Naive thymus-derived CD8-positive, alpha-beta T cell (primary cell): ENCODE measurements at places on chromosomes 6 and 20.
A peak's percentile ranks its signal among the peaks of the same experiment; 100 is the strongest.

DNA sequence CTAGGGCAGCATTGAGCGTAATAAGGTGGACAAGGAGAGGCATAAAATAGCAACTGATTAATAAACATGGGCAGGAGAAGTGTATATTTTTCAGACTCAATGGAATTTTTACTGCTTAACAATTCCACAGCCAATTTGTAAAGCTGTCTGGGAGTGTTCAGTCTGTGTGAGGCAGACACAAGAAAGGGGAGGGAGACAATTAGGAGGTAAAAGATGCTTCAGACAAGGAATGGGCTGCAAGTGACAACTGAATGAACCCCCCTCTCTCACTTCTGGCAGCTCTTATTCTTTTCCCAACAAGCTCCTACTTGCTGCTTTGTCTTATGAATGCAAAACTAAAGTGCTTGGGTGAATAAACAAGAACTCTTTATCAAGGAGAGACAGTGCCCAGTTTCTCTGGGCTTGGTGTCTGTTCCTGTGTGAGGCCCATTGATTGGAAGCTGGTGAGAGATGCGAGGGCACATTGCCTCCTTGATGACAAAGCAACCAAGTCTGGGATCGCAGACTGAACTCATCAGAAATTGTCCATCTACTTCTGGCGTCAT is 575.3 kb downstream of the RNF144B start:
- DNase-seq: no peak

- no peak for DNase-seq
Observed at GRCh38 chr6:106056060-106056745, 29.9 kb upstream of the PRDM1 start.

GRCh38 chr6:53984581-53984980 is 126.7 kb upstream of the MLIP start:
- DNase-seq: no peak

DNA sequence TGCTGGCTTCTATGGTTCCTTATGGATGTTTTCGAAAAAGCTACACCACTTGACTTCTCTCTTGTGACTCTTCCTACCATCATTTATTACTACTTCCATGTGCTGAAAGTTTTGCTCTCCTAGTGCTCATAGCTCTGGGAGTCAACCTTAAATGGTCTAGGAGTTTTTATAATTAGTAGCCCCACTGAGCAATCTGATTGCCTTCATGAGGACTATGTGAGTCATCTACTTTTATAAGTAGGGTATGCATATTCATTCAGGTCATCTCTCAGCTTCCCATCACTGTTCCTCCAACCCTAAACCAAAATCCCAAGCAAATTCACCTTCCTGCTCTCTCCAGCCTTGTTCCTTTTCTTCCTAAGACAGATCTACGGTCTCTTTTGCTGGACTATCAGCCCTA is 17.4 kb upstream of the FAXC start:
- DNase-seq: no peak

GRCh38 chr20:62485062-62485700 is 9.4 kb upstream of the GATA5 start:
- no peak for DNase-seq

GRCh38 chr6:84392261-84392660 is 164.8 kb upstream of the CEP162 start:
- no peak for DNase-seq

DNA sequence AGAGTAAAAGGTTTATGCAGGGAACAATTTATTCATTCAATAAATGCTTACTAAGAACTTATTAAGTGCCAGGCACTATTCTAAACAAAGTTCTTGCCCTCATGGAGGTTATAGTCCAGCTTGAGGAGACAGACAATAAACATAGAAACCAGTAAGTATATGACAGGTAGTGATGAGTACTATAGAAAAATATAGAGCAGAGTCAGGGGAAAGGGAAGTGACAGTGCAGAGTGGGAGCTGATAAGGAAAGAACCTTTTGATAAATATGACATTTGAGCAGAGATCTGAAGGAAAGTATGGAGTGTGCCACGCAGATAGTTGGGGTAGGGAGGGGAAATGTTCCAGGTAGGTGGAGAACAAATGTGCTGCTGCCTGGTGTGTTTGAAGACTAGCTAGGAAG is 12.1 kb downstream of the ACSS2 start:
- DNase-seq: no peak

GRCh38 chr6:17432356-17432755 is 39.0 kb downstream of the CAP2 start:
- DNase-seq: no peak

DNA sequence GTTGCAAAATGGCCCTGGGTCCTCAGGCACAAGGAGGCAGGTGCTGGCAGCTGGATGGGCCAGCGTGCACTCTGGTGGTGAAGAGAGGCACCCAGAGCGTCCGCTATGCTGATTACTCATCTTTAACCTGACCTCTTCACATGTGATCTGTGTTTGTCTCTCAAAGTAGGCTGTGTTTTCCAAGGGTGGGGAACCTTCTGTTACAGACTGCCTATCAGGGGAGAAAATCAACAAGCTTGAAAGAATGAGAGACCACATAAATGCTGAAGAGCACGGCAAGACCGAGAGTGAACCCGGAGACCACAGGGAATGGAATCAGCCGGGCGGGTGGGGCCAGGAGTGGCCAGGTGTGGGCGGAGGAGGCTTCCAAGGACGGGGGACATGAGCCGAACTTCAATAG is 16.2 kb downstream of the BNIP5 start:
- DNase-seq: no peak

DNA sequence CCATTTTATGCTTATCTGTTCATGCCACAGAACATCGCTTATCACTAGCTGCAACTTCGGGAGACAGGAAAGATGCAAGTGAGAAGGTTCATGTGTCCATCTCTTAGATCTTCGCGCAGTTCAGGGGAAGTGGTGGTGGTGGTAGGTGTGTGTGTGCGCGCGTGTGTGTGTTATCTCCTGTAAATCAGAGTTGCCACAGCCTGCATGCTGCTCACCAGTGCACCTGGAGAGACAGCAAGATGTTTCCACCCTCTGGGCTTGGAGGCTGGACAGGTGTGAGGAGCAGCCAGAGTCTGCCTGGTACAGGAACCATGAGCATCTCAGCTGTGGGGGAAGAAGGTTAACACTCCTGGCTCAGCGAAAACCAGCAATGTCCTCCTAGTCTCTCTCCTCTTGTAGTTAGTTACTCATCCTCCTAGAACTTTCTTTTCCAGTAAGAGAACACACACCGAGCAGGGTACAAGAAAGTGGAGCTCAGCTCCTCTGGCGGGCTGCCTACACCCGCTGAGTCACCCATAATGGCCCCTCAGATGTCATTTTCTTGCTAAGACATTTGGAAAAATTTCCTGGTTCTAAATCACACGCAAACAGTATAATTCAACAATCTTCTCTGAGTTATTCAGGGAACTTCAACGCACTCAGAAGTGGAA is 5.1 kb upstream of the TUBB1 start:
- DNase-seq: peak; percentile 52

DNA sequence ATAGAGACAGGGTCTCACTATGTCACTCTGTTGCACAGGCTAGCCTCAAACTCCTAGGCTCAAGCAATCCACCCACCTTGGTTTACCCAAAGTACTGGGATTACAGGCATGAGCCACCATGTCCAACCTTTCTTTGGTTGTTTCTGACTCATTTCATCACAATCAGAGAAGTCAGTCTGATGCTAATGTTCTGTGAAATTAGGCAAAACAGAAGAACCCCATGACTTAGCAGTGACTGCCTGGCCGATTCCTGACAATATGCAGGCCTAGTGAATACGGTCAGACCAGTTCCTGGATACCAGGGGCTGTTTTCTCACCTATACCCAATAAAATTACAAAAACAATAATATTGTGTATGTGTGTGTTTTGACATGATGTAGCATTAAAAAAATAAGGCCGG is 58.8 kb upstream of the BTN3A2 start:
- DNase-seq: no peak

- DNase-seq: no peak
Observed at GRCh38 chr20:38402816-38403215, 32.3 kb downstream of the SNHG17 start.

DNA sequence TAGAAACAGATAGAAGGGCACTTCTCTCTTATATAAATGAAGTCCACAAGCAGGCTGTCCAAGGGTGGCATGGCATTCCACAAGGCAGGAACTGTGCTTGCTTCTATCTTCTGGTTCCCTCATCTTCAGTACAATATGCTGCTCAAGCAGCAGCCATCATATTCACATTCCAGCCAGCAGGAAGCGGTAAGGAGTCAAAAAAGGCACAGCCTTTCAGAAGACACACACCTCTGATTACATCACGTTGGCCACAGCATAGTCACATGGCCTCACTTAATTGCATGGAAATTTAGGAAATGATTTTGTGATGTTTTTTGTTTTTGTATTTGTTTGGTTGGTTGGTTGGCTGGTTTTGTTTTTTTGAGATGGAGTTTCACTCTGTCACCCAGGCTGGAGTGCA is 19.0 kb downstream of the REM1 start:
- no peak for DNase-seq

DNA sequence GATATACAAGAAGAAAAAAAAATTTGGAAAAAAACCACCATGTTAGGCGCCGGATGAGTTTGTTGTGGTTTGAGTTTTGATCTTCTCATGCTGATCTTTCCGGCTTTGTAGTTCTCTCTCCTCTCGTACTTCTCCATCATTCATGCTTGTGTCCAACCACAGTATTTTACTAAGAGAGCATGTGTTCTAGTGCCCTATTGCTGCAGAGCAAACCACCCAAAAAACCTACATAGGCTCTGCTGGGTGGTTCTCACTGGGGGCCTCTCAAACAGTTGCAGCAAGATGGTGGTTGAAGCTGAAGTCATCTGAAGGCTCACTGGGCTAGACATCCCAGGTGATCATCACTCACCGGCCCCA is 404.2 kb downstream of the PLCB1 start:
- DNase-seq: no peak

DNA sequence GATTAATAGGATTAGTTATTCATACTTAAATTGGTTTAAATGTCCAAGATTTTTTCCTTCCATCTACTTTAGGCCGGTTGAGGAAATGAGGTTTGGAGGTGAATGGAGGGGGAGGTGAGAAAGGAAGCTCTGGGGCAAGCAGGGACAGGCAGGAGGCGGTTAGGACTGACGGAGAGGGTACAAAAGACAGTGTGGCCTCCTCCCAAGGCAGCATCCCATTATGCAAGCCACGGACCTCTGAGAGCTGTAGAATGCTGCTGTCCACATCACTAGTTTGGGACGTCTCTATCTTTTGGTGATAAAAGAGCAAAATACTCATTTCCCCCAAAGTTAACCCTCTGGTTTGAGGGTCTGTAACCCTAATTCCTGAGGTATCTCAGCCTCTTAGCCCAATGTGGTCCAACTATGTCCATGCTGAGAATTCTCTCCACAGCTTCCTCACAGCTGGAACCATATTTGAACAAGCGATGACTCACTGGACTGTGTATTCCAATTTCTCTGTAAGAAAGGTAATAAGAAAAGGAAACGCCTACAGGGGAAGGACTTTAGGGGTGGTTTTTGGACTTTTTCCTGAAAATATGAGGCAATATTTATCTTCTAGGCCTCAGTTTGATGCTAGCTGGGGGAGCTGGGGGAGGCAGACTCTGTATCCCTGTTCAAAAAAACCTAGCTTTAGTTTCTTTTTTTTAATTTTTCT is 172.2 kb downstream of the TFAP2B start:
- no peak for DNase-seq

DNA sequence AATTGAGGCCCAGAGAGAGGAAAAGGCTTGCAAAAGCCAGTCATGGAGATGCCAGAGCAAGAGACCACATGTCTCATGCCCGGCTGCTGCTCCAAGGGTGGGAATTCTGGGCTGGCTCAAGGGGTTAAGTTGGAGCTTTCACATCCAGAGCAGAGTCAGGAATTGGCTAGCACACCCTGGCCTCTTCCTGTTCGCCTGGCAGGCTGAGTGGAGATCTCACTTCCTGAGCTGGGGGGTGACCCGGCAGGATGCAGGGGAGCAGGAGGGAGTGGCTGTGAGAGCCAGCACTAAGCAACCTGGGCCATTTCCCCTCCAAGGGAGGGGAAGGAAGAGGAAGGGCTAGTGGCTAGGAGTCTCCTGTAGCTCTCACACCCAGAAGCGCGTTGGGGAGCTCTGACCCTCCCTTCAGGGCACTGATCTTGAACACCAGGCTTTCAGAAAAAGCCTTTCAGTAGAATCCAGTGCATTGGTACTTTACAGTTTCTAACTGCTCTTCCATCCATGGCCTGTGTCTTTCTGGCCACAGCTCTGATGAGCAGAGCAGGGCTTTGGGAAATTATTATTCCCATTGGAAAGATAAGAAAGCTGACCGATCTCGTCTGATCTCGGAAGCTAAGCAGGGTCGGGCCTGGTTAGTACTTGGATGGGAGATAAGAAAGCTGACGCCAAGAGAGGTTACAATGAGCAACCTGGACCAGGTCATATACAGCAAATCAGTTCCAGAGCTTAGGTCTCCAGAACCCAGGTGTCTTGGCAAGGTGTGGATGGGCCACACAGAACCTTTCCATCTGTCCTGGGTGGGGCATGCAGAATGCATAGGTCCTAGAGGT is 2.2 kb upstream of the CCM2L start:
- no peak for DNase-seq

- no peak for DNase-seq
Observed at GRCh38 chr20:61026173-61026572, 225.9 kb upstream of the CDH4 start.

DNA sequence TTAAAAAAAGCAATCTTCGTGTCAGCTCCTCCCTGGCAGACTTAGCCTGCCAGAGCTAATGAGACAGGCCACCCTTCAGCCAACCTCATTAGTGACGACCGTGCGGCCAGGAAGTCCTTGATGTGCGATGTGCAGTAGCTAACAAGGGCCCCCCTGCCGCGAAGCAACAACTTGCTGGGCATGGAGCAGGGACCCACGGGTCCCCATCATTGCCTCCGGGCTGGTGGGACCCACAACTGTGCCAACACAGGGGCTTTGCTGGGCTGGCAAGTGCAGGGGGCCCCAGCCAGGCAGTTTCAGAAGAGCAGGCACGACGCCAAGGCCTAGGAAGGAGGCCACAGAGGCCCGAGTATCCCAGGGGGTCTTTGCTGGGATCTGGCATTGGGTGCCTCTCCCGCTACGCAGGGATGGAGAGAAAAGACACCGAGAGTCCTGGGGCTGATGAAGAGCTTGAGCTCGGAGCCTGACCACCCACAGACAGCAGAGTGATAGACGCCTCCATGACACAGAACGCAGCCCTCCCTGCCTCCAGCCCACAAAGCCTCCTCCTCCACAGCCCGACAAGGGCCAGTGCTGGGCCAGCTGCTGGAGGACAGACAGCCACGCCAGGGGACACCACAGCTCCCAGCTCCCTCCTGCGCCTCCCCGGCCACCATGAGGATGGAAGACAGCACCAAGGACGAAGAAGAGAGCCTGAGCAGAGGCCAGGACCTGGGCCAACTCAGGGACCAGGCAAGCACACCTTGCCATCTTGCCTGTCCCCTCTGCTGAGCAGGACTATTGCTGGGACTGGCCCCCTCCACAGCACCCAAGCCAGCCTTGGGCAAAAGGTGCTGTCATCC is 96.6 kb downstream of the YTHDF1 start:
- peak; percentile 53 for DNase-seq

DNA sequence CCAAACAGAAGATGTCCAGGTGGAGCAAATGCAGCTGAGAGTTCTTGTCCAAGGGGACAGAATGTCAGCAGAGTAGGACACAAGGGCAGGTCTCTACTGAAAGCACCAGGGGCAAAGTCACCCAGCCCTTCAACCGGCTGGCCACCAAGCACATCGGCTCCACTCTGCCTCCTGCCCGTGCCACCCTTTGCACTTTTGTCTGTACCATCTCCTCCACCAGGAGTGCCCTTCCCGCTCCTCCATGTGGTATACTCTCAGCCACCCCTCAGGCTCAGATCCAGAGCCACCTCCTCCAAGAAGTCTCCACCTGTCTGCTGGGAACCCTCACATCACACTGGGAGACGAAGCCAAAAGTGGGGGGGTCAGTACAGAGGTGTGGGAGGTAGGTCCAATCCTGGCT is 4.1 kb upstream of the HSPA12B start:
- no peak for DNase-seq

GRCh38 chr6:17988422-17988944 is 1.0 kb upstream of the KIF13A start:
- no peak for DNase-seq
